Chondrocyte (in vitro differentiated cells): ENCODE measurements at places on chromosomes 3 and 15.

DNA sequence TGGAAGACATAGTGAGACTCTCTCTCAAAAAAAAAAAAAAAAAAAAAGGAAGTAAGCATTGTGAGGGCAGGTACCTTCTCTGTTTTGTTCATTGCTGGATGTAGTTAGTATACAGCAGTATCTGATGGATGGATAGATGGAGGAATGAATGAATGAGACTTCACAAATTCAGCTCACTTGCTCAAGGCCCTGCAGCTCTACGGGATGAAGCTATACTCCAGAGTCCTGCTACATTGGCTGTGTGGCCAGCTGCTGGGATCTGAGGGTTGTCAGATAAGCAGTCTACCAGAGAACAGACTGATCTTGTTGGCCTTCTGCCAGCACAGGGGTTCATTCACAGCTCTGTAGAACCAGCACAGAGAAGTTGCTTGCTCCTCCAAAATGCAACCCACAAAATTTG is 35.0 kb downstream of the MLH1 start:
- DNase-seq, result no peak

DNA sequence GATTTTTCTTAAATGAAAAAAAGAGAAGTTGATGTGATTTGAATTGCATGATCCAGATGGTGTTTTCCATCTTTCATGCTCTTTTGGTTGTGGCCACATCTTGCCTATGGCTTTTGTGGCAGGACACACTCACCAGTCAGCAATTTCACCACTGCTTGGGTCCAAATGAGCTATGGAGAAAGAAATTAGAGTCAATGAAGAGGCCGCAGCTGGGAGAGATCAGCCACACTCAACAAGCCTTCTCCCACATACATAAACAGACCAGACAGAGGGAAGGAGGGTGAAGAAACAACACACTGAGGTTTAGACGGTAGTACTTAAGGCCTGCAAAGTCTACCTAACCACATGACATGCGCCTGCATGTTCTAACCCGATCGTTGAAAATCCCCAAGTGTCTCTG is 110.7 kb upstream of the CDIN1 start:
- DNase-seq, result no peak

DNA sequence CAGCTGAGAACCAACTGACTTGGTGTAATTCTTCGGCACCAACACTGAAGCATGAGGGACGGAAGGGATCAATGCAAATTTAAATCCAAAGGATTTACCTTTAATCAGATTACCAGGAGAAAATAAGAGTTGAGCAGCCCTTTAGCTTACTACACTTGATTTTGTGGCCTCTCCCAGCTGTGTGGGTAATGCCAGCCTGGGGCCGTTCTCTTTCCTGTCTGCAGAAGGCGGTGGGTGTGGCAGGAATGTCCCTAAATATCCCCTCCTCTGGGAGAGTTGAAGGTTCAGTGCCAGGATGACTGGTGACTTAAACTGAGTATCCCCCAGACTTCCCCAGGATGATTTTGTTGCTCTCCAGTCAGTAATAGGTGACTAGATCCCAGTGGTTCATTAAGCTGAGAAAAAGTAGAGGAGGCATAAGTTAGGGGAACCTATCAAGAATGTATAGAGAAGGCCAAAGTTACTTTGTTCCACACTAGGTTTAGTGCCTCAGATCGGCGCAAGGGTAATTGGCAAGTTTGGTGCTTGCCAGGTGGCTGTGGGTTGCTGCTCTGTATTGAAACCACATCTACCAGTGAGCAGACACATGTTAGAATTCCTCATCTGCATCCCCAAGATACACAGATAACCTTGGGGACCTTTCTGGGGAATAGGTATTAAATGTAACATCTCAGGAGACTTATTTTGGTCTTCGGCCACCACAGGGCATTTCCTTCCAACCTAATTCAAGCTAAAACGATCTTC is 23.1 kb downstream of the MAPKBP1 start:
- no peak for DNase-seq

DNA sequence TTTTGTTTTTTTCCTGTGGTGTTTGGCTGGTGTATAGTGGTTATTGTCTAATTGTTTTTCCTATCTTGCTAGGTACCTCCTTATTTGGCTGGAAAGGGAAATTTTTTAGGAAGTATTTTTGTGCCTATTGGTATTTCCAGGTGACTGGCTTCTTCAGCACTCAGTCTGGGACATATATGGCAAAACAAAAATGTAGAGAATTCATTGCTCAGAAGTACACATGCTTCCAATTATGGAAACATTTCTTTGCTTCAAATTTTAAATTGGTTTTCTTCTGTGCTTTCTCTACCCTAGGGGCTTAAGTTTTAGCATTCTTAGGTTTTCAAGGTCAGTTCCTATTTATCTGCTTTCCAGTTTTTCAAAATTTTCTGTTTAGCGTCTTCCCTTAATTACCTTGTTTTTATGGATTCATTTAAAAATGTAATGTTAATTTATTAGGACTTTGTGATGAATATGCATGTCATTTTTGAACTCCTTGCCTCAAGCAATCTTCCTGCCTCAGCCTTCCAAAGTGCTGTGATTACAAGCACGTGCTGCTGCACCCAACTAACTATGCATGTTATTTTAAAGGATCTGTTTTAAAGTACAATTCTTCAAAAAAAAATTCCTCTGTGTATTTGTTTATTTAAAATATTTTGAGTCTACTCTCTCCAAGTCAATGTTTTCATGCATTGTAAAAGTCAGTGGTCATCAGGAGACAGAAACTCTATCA is 231.9 kb upstream of the DPPA4 start:
- DNase-seq, result no peak

DNA sequence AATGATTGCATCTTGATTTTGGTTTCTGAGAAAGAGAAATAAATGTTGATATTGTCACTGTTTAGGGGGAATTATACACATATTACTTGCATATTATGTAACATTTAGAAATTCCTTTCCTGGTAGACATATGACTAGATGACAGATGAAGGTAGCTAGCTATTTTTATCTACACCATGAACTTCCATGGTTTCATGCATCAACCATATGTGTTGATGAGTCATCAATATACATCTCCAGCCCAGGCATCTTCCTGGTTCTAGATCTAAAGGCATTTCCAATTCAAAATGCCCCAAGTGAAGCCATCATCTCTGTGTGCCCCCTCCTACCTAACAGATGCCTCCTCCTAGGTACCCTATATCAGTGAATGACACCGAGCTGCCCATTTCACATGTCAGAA is 9.5 kb upstream of the ADAMTSL3 start:
- DNase-seq, result no peak

DNA sequence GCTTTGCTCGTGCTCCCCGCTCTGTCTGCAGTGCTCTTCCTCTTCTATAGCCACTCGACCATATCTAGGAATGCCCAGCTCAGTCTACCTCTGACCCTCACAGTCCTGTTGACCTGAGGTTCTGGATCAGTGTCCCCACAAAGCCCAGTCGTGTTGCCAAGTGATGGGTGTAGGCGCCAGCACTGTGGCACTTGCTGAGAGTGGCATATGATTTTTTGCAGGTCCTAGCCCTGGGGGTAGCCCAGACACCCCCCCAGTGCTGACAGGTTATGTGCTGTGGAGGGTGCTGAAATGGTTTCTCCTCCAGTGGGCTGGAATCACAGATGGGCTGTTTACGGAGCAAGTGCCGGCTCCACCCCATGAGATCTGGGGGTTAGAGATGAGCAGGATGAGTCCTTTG is 32.5 kb downstream of the ACAD9 start:
- no peak for DNase-seq

- DNase-seq, result no peak
Measured at GRCh38 chr3:136281966-136282520, 31.9 kb downstream of the PCCB start.

DNA sequence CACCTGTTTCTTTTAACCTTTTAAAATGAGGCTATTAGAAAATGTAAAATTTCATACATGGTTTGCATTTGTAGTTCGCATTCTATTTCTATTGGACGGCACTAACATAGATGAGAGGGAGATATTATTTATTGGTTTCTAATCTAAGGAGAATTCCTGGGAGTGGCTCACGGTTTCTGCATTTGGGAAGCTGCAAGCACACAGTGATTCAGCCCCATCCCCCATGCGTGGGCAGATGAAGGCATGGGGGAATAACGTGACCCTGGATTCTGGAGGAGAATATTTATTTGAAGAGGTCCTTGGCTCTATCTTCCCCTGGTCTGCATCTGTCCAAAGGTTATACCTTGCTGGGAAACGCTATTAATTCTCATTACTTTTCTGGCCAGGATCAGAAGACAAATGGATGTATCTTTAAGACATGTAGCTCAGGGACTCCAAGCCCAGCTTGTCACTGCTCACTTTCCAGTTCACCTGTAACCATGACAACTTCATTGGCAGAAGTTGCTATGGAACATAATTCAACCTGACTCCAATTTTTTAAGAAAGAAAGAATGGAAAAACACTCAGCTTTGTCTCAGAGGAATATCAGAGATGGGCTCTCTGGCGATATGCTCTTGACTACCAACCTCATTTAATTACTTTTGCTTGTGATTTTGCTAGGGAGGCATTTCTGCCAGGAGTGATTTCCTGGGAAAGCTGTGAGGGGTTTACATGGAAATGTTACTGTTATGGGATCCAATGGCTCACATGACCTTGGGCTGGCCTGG is 27.2 kb upstream of the POMGNT2 start:
- DNase-seq, result no peak

DNA sequence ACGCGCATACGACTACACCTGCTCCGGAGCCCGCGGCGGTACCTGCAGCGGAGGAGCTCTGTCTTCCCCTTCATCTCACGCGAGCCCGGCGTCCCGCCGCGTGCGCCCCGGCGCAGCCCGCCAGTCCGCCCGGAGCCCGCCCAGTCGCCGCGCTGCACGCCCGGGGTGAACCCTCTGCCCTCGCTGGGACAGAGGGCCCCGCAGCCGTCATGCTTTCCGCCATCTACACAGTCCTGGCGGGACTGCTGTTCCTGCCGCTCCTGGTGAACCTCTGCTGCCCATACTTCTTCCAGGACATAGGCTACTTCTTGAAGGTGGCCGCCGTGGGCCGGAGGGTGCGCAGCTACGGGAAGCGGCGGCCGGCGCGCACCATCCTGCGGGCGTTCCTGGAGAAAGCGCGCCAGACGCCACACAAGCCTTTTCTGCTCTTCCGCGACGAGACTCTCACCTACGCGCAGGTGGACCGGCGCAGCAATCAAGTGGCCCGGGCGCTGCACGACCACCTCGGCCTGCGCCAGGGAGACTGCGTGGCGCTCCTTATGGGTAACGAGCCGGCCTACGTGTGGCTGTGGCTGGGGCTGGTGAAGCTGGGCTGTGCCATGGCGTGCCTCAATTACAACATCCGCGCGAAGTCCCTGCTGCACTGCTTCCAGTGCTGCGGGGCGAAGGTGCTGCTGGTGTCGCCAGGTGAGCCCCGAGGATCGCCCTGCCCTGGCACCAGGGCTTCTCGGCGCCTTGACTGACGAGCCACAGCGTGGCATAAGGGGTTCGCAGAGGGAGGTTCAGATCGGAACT is 420 bp downstream of the SLC27A2 start:
- DNase-seq, result no peak

DNA sequence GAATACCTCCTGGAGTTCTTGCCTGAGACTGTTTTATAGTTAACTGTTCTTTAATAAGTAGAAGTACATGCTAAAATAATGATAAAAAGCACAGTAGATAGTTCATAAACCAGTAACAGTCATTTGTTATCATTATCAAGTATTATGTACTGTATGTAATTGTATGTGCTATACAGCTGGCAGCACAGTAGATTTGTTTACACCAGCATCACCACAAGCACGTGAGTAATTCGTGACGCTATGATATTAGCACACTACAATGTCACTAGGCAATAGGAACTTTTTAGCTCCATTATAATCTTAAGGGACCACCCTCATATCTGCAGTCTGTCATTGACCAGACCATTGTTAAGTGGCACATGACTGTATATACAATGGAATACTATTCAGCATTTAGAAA is 534.7 kb downstream of the FHIT start:
- no peak for DNase-seq

- DNase-seq, result no peak
Measured at GRCh38 chr3:194536871-194537637, 50.3 kb upstream of the ATP13A3 start.

DNA sequence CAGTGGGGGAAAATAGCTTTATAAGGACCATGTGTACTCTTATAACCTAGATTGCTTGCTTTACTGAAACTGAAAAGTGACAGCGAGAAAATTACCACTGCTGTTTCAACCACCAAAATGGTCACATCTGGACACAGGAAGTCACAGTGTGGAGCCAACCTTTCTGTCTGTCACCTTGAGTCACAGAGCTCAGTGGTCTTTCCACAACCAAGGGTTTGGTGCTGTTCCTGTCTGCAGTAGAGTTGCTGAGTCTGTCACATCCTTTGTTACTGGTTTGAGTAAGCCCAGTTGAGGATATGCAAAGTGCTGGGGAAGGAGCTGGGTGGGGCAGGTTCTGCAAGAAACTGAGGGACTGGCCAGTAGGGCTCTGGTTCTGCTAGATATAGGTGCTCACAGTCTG is 139.1 kb upstream of the EIF1B start:
- DNase-seq, result no peak

DNA sequence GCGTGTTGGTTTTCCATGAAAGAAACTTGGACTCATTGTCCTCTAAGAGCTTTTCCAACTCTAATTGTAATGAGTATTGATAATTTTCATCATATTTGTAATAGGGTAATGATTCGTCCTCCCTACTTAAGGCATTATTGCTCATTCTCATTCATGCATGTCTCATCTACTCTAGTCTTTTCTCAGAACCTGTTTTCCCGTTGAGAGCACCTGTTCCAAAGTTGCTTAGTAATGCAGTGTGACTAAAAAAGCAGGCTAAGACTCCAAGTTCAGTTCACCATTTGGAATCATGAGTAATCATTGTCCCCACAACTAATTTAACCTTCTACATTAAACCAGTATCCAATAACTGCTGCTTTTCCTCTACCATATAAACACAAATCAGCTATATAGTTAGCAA is 84.0 kb downstream of the FILIP1L start:
- no peak for DNase-seq

DNA sequence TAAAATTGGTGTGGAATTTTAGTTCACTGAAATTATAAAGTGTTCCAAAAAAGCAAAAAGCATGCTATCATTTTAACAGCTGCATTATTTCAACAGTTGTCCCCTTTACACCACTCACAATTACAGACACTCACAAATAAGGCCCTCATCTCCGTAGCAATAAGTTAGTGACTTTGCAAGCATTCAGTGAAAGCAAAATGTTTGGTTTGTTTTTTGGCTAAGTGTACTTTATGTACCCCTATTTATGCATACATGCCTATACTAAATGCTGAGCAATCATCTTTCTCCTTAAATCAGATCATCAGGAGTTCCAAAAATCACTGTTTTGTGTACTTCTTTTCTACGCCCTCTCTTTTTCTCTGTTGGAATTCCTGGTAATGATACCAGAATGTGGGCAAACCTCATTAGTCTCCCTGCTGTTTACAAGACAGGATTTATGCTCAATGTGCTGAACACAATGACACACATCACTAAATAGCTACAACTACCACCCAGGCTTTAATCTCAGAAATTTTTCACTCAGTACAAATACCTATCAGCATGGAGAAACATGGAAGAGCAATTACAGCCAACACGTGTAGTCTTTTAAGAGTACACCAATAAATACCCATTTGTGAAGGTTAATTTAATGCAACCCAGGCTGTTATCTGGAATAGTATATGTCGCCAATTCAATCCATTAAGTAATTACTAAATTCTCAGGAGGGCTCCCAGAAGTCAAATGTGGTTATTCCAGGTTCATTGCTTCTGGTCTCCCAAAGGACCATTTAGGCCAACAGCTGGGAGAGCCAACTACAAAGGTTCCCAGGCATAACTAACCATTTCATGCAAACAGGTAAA is 12.0 kb downstream of the ALDH1A2 start:
- DNase-seq, result no peak

GRCh38 chr3:153783106-153783505 is 338.1 kb upstream of the ARHGEF26 start:
- DNase-seq, result no peak
